Neural progenitor cell (in vitro differentiated cells): ENCODE measurements at places on chromosomes 7 and 10. TPM values are rescaled to one million over a fixed set of nuclear protein-coding genes. Genes with fewer than 3 reads are reported as not detected.
A peak's percentile ranks its signal among the peaks of the same experiment; 100 is the strongest.

TWIST1 gene
- not detected in 2 replicates for total RNA-seq

- no peak overlapping the region for H3K27ac ChIP-seq
- H3K4me1 ChIP-seq: no peaks in the 10 kb centered on the region
- no peak overlapping the region for H3K4me3 ChIP-seq
- no peak for DNase-seq
- no peaks in the 10 kb centered on the region for H3K27me3 ChIP-seq
These were observed 10.4 kb downstream of the SYPL1 start for GRCh38 chr7:106101726-106102125.

DNA sequence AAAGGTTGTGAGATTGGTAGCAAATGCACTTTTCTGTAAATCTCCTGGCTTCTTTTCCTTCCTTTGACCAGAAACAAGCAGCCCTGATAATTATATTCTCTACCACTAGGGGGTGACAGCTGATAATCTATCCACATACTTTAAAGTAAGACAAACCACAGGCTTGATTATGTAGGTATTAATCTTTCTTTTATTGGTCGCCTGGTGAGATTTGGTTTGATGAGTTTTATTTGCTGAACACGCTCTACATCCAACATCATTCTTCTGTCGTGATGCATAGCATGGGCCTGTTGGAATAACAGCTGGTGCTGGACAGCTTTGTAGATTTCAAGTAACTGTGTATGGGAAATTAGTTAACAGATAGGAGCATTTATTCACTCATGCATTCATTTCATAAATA lies 63.5 kb downstream of the ZNF365 start:
- H3K36me3 ChIP-seq: no peaks in the 10 kb centered on the region
- H3K27me3 ChIP-seq: no peaks in the 10 kb centered on the region
- peak; percentile 68 for DNase-seq
- no peak overlapping the region for H3K27ac ChIP-seq
- H3K4me1 ChIP-seq: no peaks in the 10 kb centered on the region

GRCh38 chr7:48708122-48708521 lies 216.2 kb upstream of the CDC14C start:
- DNase-seq: peak; percentile 7
- peak overlapping the region; percentile 8 for H3K27ac ChIP-seq
- no peaks in the 10 kb centered on the region for H3K27me3 ChIP-seq

DNA sequence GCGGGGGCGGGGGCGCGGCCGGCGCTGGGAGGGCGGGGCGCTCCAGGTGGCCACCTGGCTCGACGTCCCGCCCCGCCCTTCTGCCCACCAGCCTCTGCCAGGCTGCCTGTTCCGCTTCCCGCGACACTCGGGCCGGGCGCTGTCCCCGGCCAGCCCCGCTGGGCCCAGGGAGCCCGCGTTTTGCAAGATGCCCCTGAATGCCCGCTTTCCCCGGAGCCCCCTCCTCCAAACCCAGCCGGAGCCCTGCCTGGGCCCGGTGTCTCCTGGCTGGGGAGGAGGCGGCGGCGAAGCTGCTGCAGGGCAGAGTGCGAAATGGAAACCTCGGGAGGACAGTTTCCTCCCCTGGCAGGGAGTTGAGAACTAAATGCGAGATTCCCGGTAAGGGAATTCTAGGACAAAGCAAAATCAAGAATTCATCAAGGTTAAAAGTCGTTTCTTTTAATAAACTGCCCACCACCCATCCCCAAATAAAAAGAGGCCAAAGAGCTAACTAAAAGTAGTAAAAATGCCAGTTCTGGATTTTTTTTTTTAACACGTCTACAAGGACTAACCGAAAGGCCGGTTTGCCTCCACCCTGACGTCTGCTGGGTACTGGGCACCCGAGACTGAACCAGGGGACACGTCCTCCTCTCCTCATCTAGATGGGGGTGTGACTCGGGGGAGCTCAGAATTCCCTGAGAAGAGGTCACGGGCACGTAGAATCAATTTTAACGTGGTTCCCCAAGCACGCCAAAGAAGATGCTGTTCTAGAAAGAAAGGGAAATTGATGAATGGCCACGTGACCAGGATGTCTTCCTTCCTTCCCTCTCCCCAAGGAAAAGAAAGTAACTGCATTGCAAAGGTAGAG lies 200.4 kb upstream of the NFE2L3 start:
- peaks cover 8% of the 10 kb centered on the region for H3K27me3 ChIP-seq
- peaks cover 23% of the 10 kb centered on the region for H3K4me1 ChIP-seq
- H3K4me3 ChIP-seq: peak overlapping the region; percentile 61
- no peak overlapping the region for H3K27ac ChIP-seq
- H3K36me3 ChIP-seq: no peaks in the 10 kb centered on the region

- no peak overlapping the region for H3K4me3 ChIP-seq
- no peaks in the 10 kb centered on the region for H3K27me3 ChIP-seq
- no peak for DNase-seq
- peaks cover 5% of the 10 kb centered on the region for H3K4me1 ChIP-seq
- H3K27ac ChIP-seq: no peak overlapping the region
These were observed 26.2 kb upstream of the ZNF862 start for GRCh38 chr7:149811831-149812490.

GRCh38 chr7:144063710-144064109 lies 5.9 kb upstream of the OR2A25 start:
- no peaks in the 10 kb centered on the region for H3K27me3 ChIP-seq
- no peaks in the 10 kb centered on the region for H3K4me1 ChIP-seq
- DNase-seq: peak; percentile 14
- H3K4me3 ChIP-seq: no peak overlapping the region
- H3K36me3 ChIP-seq: no peaks in the 10 kb centered on the region

SNX10 gene
- total RNA-seq: 19.5 and 29.6 TPM in 2 replicates

DNA sequence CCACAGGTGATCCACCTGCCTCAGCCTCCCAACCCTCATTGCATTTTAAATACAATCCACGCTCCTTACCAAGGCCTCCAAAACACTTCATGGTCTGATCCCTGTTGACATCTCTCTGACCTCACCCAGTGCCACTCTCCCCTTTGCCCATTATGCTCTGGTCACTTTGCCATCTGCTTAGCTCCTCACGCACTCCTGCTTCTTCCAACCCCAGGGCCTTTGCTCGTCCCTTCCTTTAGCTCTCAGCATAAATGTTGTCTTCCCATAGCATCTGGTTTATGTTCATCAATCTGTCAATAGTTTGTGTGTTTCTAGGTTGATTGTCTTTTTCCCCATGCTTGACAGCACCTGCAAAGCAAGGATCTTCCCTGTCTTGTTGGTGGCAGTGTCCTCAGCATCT lies 14.1 kb downstream of the NPFFR1 start:
- H3K4me1 ChIP-seq: no peaks in the 10 kb centered on the region
- no peak overlapping the region for H3K4me3 ChIP-seq
- no peak overlapping the region for H3K27ac ChIP-seq
- H3K27me3 ChIP-seq: no peaks in the 10 kb centered on the region
- DNase-seq: no peak
- no peaks in the 10 kb centered on the region for H3K36me3 ChIP-seq

NANOS1 gene
- 10.2 and 12.4 TPM in 2 replicates for total RNA-seq

BZW2 gene
- total RNA-seq: 100 and 126 TPM in 2 replicates

- no peaks in the 10 kb centered on the region for H3K27me3 ChIP-seq
- peaks cover 17% of the 10 kb centered on the region for H3K4me1 ChIP-seq
- peak; percentile 43 for DNase-seq
- peak overlapping the region; percentile 39 for H3K27ac ChIP-seq
These were observed 175.7 kb downstream of the FOXP2 start for GRCh38 chr7:114590298-114590697.

- H3K4me1 ChIP-seq: no peaks in the 10 kb centered on the region
- DNase-seq: no peak
- H3K27me3 ChIP-seq: no peaks in the 10 kb centered on the region
- H3K4me3 ChIP-seq: no peak overlapping the region
These were observed 21.7 kb upstream of the MACC1 start for GRCh38 chr7:20238754-20239324.

- H3K4me1 ChIP-seq: no peaks in the 10 kb centered on the region
- no peak overlapping the region for H3K4me3 ChIP-seq
- H3K27ac ChIP-seq: no peak overlapping the region
- DNase-seq: no peak
- no peaks in the 10 kb centered on the region for H3K36me3 ChIP-seq
These were observed 192.4 kb upstream of the DKK1 start for GRCh38 chr10:52121688-52122087.

GRCh38 chr7:102912742-102913141 lies at the start of gene LRRC17:
Gene LRRC17 (plus strand): TSS chr7:102913000. CDS start chr7:102933914, 20,914 bp downstream.
- H3K4me3 ChIP-seq: no peak within 1 kb of the TSS
- H3K27ac ChIP-seq: no peak within 1 kb of the TSS
- peak; percentile 43 for DNase-seq
- peaks cover 26% of the 10 kb centered on the region for H3K4me1 ChIP-seq
- no peaks in the 10 kb centered on the region for H3K36me3 ChIP-seq
- H3K27me3 ChIP-seq: no peaks in the 10 kb centered on the region

PLEKHS1 gene
- not detected in 2 replicates for total RNA-seq

GRCh38 chr7:32762925-32763293 lies 128.7 kb downstream of the KBTBD2 start:
- H3K36me3 ChIP-seq: no peaks in the 10 kb centered on the region
- peaks cover 56% of the 10 kb centered on the region for H3K27me3 ChIP-seq
- no peak overlapping the region for H3K27ac ChIP-seq
- H3K4me1 ChIP-seq: peaks cover 12% of the 10 kb centered on the region
- H3K4me3 ChIP-seq: peak overlapping the region; percentile 32

GRCh38 chr7:139679731-139680594 lies 97.8 kb downstream of the HIPK2 start:
- H3K4me1 ChIP-seq: peaks cover 24% of the 10 kb centered on the region
- no peak overlapping the region for H3K27ac ChIP-seq
- no peaks in the 10 kb centered on the region for H3K27me3 ChIP-seq
- DNase-seq: no peak

DNA sequence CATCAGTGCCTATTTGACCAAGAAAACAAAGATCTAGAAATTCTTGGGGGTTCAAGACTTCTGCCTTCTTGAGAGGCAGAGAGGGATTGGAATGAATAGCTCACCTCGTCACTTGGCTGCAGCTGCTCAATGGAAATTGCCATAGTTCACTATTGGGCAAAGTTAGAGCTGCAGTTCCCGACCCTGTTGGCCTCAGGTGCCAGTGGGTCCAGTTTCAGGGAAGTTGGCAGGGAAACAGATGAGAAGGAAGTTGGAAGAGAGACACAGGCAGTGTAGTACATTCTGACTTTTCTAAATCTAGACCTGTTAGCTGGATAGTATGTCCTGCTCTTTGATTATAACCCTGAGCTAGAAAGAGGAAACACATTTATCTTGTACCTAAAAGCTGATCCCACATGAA lies 19.1 kb downstream of the A1CF start:
- no peak overlapping the region for H3K27ac ChIP-seq
- no peak overlapping the region for H3K4me3 ChIP-seq
- H3K4me1 ChIP-seq: no peaks in the 10 kb centered on the region
- H3K27me3 ChIP-seq: no peaks in the 10 kb centered on the region

GRCh38 chr10:29243750-29244149 lies 45.1 kb upstream of the LYZL1 start:
- H3K36me3 ChIP-seq: no peaks in the 10 kb centered on the region
- peak; percentile 50 for DNase-seq
- no peak overlapping the region for H3K27ac ChIP-seq
- H3K4me1 ChIP-seq: no peaks in the 10 kb centered on the region
- H3K27me3 ChIP-seq: no peaks in the 10 kb centered on the region
- H3K4me3 ChIP-seq: no peak overlapping the region

MAGI2 gene
- 4.2 and 5.8 TPM in 2 replicates for total RNA-seq

DNA sequence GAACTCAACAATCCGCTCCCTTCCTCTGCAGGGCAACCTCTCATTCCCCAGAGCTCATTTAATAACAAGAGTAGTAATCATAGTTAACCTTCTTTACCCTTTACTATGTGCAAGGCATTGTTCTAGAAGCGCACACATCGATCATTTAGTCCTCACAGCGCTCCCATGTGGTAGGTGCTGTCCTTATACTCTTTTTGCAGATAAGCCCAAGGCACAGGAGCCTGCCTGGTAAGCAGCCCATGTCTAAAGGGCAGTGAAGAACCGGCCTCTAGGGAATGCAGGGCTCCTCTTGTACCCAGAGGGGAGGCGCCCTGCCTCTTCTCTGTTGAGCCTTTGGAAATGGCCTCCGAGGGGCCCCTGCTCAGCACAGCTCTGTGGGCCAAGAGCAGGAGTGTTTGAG lies 14.3 kb downstream of the CHST3 start:
- no peaks in the 10 kb centered on the region for H3K27me3 ChIP-seq
- no peaks in the 10 kb centered on the region for H3K36me3 ChIP-seq
- H3K27ac ChIP-seq: no peak overlapping the region
- peak; percentile 55 for DNase-seq

- no peak overlapping the region for H3K4me3 ChIP-seq
- DNase-seq: no peak
- peaks cover 6% of the 10 kb centered on the region for H3K36me3 ChIP-seq
These were observed 53.7 kb downstream of the ZRANB1 start for GRCh38 chr10:124995605-124996004.

DNA sequence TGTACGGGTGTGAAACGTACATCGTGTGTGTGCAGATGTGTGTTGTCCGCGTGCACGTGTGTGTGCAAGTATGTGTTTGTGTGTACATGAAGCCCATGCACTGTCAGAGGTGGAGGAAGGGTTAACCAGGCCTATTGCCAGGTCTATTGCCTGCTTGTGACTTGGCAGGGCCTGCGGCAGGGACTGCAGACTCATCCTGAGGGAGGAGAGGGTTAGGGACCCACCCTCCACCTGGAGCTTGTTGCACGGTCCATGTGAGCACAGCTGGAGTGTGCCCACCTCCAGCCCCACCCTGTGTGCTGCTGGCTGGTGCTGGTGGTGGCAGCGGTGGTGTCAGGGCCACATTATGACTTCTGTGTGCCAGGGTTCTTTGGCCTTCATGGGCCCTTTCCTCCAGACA lies 7.1 kb upstream of the AQP1 start:
- no peaks in the 10 kb centered on the region for H3K4me1 ChIP-seq
- H3K27ac ChIP-seq: no peak overlapping the region
- H3K36me3 ChIP-seq: no peaks in the 10 kb centered on the region
- no peaks in the 10 kb centered on the region for H3K27me3 ChIP-seq

- no peak for DNase-seq
- no peaks in the 10 kb centered on the region for H3K27me3 ChIP-seq
- H3K36me3 ChIP-seq: no peaks in the 10 kb centered on the region
- H3K4me1 ChIP-seq: no peaks in the 10 kb centered on the region
These were observed 9.5 kb downstream of the SEPHS1 start for GRCh38 chr10:13338390-13339110.

GRCh38 chr10:33126742-33127141 lies 168.7 kb upstream of the ITGB1 start:
- no peak overlapping the region for H3K4me3 ChIP-seq
- DNase-seq: no peak
- no peaks in the 10 kb centered on the region for H3K36me3 ChIP-seq
- no peaks in the 10 kb centered on the region for H3K27me3 ChIP-seq
- H3K27ac ChIP-seq: no peak overlapping the region
- no peaks in the 10 kb centered on the region for H3K4me1 ChIP-seq

DNA sequence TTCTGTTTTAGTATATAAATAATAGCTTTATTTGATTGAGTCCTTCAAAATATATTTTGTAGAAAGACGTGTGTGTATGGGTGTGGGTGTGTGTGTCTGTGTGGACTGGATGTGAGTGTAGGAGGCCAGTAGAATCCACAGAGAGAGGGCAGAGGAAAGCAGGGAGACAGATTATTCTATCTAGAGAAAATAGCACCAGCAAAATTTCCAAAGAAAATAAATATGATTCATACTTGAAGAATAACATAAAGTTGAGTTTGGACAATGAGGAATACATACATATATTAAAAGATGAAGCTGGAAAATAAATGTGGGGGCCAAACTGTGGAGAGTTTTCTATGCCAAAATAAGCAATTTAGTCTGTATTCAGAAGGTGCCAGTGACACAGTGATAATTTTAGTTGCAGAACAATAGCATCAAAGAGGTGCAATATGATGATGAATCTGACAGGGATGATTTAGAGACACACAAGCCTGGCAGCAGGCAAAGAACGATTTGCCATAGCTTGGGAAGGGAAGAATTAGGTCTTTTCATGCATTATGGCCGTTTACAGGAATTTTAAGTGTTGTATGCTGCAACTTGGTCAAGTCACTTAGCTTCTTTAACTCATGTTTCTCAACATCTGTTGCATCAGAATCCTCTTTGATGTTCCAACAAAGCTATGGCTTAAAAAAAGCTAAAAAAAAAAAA lies 121.3 kb downstream of the SEMA3A start:
- DNase-seq: no peak
- no peak overlapping the region for H3K4me3 ChIP-seq
- peaks cover 11% of the 10 kb centered on the region for H3K36me3 ChIP-seq
- no peaks in the 10 kb centered on the region for H3K4me1 ChIP-seq
- no peaks in the 10 kb centered on the region for H3K27me3 ChIP-seq
